Left lobe of liver (tissue), 2 donors: ENCODE measurements at places on chromosomes 1 and 21.

GRCh38 chr1:19068639-19069276 is 112.3 kb upstream of the IFFO2 start:
- DNase-seq = no peak

DNA sequence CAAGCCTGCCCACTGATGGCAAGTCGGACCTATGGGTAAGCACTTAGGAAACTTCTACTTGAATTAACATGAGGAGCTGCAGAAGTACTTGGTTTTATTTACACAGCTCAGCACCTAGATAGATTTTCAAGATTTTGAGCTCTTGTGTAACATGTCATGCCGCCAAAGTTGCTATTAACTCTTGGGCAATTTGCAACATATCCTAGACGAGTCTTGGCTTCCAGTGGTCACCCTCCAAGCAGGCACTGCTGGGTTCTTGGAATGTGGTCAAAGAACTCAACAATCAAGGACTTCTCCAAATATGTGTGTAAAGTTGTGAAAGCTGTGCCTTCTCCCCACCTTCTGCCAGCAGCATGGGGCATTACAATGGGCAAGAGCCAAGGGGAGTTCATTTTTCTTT is 17.8 kb upstream of the GUCA2B start:
- DNase-seq = no peak

DNA sequence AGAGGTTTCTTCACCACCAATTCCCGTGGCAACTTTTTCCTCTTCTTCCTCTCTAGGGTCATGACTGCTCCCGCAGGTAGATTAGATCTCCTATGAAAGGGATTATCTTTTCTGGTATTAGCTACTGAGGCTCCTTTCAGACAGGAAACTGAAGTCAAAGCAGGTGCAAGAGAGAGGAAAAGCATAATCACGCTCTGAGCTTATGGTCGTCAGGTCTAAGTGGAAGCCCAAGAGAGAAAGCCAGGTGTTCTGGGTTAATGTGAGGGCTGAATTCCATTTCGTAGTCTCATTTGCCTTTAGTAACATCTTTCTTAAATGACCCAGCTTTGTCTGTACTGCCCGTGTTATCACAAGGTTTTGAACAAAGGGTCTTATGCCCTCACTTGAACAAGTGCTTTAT is 8.3 kb upstream of the MAP3K21 start:
- DNase-seq = no peak

DNA sequence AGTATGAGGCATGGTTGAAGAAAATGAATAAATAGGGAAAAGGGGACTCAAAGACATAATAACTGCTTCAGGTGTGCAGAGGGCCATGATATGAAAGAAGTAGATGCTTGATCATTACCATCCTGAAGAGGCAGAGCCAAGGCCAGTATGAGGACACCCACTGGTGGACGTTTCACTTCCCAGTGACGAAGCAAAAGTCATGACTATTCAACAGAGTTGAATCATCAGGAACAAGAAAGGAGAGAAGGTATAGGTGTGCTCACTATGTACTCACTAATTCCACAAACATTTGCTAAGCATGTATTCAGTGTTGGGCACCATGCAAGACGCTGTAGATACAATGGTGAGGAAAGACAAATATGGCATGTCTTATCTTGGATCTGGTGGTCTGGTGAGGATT is 319.2 kb upstream of the RUNX1 start:
- no peak for DNase-seq

GRCh38 chr1:113057006-113057405 is 16.0 kb upstream of the LRIG2 start:
- no peak for DNase-seq

DNA sequence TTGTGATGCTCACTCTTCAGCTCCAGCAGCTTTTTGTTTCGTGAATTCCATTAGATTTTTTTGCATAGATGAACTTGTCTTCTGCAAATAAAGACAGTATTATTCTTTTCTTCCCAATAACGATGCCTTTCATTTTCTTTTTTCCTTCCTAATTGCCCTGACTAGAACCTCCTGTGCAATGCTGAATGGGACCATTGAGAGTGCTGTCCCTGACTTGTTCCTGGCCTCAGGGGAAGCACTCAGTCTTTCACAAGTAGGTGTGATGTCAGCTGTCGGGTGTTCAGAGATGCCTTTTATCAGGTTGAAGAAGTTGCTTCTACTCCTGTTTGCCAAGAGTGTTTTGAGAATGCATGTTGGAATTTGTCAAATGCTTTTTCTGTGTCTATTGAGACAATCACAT is 64.3 kb upstream of the ADARB1 start:
- no peak for DNase-seq

GRCh38 chr1:226598455-226598849 is 49.9 kb downstream of the STUM start:
- no peak for DNase-seq

GRCh38 chr1:30147188-30147587 is 576.2 kb downstream of the MATN1 start:
- no peak for DNase-seq

DNA sequence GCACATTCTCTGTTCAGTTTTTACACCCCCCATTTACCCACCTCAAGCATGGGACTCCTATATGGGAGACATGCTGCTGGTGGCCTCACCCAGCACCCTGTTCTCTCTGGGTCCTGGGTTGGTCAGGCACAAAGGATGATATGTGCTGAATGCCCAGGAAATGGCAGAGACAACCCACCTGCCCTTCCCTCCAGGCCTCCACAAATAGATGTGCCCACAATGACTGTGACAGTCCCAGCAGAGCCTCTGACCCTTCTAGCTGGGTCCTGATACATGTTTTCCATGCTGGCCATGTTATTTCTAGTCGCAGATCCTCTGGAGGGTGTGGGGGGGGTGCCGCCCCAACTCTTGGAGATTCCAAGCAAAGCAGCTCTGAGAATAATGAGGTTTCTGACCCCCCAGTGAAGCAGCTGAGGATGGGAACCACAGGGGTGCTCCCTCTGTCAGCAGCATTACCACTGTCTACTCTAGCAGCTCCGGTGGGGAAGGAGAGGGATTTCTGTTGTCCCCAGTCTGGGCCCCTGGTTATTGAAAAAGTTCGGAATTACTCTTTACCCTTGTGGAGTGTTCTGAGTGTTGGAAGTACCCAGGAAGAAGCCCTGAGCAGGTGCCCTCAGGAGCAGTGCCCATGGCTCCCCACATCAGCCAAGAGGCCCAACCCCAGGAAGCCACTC is 1.2 kb upstream of the CCDC28B start:
- DNase-seq = no peak

- DNase-seq = no peak
These were observed 37.3 kb upstream of the IL10 start for GRCh38 chr1:206809504-206810084.

DNA sequence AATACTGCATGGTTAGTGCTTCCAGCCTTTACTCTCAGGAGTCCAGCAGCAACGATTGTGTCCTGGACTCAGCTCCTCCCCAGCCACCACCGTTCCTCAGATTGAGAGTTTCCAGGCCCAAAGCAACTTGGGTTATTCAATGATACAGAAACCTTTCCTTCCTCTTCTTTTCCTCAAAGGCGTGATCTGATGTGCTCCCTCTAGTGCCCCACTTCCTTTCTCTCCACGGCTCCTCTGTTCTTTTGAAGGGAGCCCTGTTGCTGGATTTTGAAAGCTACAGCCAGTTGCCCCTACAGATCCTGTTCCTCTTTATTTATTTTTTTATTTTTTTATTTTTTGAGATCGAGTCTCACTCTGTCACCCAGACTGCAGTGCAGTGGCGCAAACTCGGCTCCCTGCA is 14.1 kb downstream of the CRP start:
- DNase-seq = no peak

DNA sequence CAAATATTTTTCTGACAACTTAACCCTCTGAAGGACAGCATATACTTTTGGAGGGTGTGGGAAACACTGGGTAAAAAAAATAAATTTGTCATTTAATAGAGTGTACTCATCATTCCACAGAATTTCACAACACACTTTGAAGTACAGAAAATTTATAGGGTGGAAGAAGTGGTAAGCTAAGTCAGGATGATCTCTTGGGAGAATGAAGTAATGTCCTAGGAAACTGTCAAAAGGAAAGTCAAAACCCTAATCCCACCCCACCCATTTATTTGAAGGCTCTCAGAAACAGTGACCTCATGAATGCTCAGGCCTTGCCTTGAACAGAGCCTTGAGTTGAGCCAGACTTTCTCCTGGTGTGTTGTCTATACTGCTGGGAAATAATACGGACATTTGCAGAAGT is 7.3 kb upstream of the UAP1 start:
- no peak for DNase-seq

DNA sequence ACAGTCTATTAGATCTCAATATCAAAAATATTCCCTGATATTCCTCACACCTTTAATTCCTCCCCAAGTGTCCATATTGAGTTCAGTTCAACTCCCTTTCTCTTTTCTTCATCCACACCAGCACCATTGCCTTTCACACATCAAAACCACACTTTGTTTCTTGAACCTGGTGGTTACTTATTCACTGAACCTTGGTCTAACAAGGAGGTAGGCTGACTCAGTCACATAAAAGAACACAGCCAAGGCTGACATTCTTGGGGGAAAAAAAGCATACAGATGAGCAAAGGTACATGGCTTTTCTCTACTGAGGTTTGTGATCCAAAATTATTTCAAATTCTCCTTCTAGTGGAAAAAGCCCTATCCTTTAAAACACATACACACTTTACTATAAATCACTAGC is 131.7 kb upstream of the USH2A start:
- no peak for DNase-seq

- no peak for DNase-seq
These were observed 8.1 kb upstream of the MAP1LC3C start for GRCh38 chr1:242006976-242007375.

- DNase-seq = no peak
These were observed 222.4 kb upstream of the JUN start for GRCh38 chr1:59006289-59006658.

- DNase-seq = no peak
These were observed 20.2 kb downstream of the NUAK2 start for GRCh38 chr1:205301205-205301821.
